ENCODE measurements at places on chromosomes 13 and 19. TPM values are rescaled to one million over a fixed set of nuclear protein-coding genes. Genes with fewer than 3 reads are reported as not detected.

GRCh38 chr13:110109140-110109783 lies 197.7 kb downstream of the COL4A1 start:
- DNase-seq: no peak

GRCh38 chr19:31071136-31071855 lies 277.9 kb downstream of the TSHZ3 start:
- DNase-seq: no peak

GRCh38 chr13:23654111-23655110 lies 84.2 kb downstream of the TNFRSF19 start:
- no peak for DNase-seq

DNA sequence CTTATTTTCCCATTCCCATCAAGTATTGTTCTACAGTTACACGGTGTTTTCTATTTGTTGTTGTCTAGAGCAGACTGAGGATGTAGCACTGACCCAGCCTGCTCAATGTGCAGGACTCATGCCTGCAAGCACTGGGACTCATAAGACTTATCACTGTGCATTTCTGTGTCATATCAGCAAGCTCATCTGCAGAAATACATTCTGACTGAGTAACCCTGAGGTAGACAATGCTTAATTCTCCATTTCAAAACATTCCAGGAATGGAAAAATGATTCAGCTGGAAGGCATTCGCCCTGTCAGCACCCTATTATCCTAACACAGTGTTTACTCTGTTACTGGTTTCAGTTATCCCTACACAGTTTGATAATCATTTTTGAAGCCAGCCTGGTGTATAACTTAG lies 2506.4 kb downstream of the PCDH9 start:
- DNase-seq: no peak

- no peak for DNase-seq
Measured at GRCh38 chr19:8335343-8336071, 7.6 kb downstream of the KANK3 start.

The ZNF382 gene
- 9.6 TPM for polyA plus RNA-seq

GRCh38 chr13:106178816-106179215 lies 356.6 kb downstream of the EFNB2 start:
- no peak for DNase-seq

- no peak for DNase-seq
Measured at GRCh38 chr13:73216381-73216831, 157.6 kb downstream of the KLF5 start.

DNA sequence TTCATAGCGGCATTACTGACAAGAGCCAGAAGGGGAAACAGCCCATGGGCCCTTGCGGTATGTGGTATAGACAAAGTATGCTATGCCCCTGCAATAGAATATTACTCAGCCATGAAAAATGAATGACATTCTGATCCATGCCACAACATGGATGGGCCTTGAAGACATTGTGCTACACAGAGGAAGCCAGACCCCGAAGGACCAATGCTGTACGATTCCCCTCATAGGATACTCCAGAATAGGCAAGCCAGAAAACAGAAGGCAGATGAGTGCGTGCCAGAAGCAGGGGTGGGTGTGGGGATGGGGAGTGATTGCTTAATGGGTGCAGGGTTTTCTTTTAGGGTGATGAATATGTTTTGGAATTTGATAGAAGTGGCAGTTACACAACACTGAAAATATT lies 342.0 kb downstream of the TEX29 start:
- no peak for DNase-seq

DNA sequence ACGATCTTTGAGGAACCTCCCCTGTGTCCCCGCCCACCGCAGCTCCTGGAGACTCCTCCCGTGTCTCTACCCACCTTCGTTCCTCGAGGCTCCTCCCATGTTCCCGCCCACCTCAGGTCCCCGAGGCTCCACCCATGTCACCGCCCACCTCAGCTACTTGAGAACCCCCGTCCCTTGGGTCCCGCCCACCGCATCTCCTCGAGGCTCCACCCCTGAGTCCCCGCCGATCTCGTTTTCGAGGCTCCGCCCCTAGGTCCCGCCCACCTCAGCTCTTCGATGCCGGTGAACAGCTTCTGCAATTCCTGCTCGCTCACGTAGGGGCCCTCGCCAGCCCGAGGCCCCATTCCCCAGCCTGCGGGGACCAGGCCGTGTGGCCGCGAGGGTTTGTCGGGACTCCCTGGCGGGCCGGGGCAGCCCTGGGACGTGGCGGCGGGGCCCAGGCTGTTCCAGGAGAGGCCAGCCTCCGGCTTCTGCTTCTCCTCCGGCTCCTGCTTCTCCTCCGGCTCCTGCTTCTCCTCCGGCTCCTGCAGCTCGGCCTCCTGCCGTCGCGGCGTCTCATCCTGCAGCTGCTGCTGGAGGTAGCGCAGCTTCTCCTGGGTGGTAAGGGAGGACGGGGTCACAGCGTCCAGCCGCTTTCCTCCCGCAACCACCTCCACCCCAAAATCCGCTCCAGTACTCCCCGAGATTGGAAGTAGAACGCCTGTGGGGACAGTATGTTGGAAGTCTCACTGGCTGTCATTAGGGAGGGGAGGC lies 16.7 kb downstream of the TSKS start:
- no peak for DNase-seq

The LILRA1 gene
- polyA plus RNA-seq: 0.57 TPM

DNA sequence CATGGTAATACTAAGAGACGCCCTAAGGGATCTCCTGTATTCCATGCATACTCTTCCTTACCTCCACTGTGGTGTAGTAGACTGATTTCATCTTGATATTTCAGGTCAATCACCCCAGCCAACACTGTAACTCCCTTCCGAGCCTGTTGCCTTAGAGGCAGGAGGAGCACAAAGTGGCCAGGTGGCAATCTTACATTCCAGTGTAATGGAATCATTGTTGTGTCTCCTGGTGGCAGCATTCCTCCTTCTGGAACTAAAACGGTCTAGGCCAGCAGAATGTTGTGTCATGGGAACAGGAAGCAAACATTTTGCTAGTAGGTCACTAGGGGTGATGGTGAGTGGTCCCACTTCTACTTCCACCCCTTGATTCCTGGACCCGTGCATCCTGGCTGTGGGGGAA lies 405.7 kb upstream of the SLC10A2 start:
- DNase-seq: no peak

DNA sequence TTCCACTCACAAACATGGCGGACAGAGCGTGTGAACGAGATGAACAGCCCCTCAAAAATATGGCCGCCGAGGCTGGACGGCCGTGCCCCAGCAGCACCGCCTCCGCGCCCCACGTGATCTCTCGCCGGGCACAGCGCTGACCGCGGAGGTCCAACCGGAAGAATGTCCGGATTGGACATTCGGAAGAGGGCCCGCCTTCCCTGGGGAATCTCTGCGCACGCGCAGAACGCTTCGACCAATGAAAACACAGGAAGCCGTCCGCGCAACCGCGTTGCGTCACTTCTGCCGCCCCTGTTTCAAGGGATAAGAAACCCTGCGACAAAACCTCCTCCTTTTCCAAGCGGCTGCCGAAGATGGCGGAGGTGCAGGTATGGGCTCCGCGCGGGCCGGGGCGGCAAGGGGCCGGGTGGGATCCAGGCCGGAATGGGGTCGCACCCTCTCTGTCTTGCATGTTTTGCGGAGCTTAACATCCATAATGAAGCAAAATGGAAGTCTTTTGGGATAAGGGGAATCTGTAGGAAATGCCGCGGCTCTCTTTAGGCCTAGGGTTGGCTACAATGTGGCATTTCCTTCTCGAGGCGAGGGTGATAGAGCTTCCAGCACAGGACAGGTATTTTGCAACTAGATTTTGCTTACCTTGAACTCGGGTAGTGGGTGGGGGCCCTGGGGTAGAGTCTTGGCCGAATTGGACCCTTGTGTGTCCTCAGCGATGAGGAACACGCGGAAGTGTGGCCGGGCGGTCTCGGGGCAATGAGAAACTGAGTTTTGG lies at the start of gene RPL13A:
RPL13A (plus strand) TSS at position 332 of the 769 bp plus-strand sequence; CDS start at position 354, 22 bp downstream.
- peak; percentile 100 for DNase-seq

DNA sequence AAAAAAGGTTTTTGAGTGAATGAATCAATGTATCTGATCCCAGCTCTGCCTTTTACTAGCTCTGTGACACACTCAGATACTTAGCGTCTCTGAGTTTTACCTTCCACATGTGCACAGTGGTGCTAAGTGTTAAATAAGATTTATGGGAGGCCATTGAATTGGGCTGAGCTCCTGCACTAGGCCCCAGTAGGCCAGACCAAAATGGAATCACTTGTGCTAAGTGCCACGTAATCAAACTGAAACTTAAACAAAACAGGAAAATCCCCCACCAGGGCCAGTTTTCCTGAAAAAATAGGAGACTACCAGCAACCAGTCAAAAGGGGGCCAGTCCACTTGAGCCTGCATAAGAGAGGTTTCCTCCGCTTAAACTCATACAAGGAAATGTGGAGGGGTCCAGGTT lies 40.9 kb downstream of the GJA3 start:
- no peak for DNase-seq

The PHF11 gene
- 31.2 TPM for polyA plus RNA-seq

- DNase-seq: no peak
Measured at GRCh38 chr19:13788991-13789390, 6.3 kb upstream of the ZSWIM4 start.

DNA sequence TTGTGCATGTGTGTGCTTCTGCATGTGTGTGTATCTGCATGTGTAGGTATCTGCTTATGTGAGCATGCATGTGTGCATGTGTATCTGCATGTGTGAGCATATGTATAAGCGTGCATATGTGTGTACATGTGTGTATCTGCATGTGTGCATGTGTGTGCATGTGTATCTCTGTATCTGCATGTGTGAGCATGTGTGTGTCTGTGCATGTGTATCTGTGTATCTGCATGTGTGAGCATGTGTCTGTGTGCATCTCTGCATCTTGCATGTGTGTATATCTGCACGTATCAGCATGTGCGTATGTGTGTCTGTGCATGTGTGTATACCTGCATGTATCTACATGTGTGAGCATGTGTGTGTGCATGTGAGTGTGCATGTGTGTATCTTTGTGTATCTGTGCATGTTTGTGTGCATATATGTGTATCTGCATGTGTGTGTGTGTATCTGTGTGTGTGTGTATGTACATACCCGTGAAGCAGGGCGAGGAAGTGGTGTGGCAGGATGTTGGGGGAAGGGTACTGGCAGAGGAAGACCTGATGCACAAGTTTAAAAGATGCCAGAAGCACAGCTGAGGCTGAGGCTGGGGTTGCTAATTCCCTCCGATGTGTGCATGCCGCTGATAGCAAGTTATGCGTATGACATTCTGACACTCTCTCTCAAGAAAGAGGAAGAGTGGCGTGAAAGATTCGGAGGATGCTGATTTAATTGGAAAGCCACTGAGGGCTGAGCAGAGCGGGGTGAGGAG lies 64.2 kb downstream of the TEX29 start:
- no peak for DNase-seq

GRCh38 chr19:46404055-46404752 lies 9.2 kb downstream of the CCDC8 start:
- no peak for DNase-seq

The LIG4 gene
- 17.0 TPM for polyA plus RNA-seq

The TEKTIP1 gene
- polyA plus RNA-seq: 5.5 TPM

- no peak for DNase-seq
Measured at GRCh38 chr13:51624207-51624606, 39.9 kb downstream of the WDFY2 start.

- DNase-seq: no peak
Measured at GRCh38 chr13:69955271-69955670, 152.4 kb upstream of the ATXN8OS start.

- no peak for DNase-seq
Measured at GRCh38 chr13:23320926-23321534, 112.5 kb downstream of the SACS start.

- DNase-seq: peak; percentile 95
Measured at GRCh38 chr19:9674663-9675357, at the start of gene ZNF562. ZNF562 (minus strand) TSS chr19:9675100; CDS start chr19:9660744, 14,356 bp downstream.

The ATP11A gene
- polyA plus RNA-seq: 34.2 TPM

The KCNJ14 gene
- polyA plus RNA-seq: 1.2 TPM

DNA sequence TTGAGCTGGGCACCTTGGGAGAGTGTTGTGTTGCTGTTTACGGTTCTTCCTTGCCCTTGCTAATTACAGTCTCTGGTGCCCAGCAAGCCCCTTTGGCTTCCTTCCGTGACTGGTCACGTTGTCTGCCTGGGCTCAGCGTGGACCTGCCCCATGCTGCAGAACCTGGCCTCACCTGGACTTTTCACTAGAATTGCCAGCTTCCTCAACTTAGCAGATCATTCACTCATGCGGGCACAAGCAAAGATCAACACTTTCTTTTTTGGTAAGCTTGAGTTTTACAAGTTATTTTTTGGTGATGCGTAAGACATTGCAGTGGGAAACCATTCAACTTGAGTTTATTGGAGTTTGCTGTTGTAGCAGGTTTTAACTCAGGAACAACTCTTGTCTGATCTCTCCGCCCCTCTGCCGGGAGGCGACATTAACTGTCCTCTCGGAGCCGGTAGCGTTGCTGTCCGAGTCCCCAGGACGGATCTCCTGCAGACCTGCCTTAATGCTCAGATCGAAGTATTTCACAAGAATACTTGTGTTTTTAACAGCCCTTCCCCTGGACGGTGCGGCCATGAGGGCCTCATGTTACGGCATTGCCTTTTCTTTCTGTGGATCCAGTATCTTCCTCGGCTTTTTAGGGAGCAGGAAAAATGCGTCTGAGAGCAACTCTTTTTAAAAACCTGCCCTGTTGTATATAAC lies 15.7 kb upstream of the TEX29 start:
- DNase-seq: no peak

- no peak for DNase-seq
Measured at GRCh38 chr13:51770681-51771417, 33.1 kb downstream of the DHRS12 start.

The LILRA5 gene
- 0.55 TPM for polyA plus RNA-seq

The ITGBL1 gene
- 0.43 TPM for polyA plus RNA-seq

GRCh38 chr13:35225159-35225558 lies 251.3 kb downstream of the MAB21L1 start:
- DNase-seq: no peak

- DNase-seq: no peak
Measured at GRCh38 chr13:110347535-110348308, 40.6 kb downstream of the COL4A2 start.

The RBM42 gene
- polyA plus RNA-seq: 57.1 TPM

DNA sequence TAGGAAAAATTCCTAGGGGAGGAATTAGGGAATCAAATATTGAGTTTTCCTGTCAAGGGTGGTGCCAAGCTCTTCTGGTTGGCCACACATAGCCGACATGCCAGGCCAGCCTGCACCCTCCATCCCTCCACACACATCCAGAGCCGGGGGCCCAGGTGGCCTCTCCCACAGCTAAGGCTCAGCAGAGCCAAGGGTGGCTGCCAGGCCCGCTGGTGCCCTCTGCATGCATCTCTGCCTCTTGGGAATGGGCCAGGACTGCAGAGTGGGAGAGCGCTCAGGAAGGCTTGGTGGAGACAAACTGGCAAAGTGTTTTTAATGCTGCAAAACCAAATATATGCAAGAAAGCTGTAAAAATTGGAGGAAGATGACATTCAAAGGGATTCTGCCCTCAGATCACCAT lies 42.7 kb upstream of the GAS6 start:
- no peak for DNase-seq

- no peak for DNase-seq
Measured at GRCh38 chr13:112931028-112931934, 37.7 kb upstream of the MCF2L start.

- DNase-seq: no peak
Measured at GRCh38 chr19:53193535-53194222, 521 bp upstream of the ZNF665 start.

The ZBTB7A gene
- polyA plus RNA-seq: 15.6 TPM

The CGB3 gene
- not detected for polyA plus RNA-seq

The MYH14 gene
- 24.8 TPM for polyA plus RNA-seq

Data from left renal cortex interstitium (tissue), 4 donors.